Myocyte (in vitro differentiated cells): ENCODE measurements at places on chromosomes 13 and 19.

DNA sequence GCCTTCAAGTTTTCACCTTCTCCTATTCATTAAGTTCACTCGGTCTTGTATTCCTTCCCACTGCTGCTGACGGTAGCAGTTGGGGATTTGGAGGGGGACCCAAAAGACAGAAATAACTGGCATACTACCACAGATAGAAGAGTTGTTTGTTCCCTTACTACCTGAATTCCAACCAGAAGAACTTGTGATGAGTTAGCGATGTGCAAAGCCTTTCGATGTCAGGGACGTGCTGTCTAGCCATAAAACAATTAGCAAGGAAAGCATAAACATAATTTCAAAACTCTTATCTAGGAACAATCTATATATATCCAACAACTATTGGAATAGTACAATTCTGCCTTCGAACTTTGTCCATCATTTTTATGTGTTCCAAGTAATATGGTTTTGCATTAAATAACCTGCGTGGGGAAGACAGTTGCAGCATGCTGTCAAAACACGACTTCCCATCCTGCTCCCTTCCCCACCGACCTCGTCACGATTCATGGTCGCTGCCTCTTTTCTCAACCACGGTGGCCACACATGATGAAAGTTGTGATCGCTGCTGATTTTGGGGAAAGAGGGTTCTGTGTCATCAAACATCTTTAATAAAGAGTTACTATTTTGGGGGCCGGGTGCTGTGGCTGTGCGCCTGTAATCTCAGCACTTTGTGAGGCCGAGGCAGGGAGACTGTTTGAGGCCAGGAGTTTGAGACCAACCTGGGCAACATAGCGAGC, 3.8 kb upstream of the SLC7A9 start:
- no peak for DNase-seq

DNA sequence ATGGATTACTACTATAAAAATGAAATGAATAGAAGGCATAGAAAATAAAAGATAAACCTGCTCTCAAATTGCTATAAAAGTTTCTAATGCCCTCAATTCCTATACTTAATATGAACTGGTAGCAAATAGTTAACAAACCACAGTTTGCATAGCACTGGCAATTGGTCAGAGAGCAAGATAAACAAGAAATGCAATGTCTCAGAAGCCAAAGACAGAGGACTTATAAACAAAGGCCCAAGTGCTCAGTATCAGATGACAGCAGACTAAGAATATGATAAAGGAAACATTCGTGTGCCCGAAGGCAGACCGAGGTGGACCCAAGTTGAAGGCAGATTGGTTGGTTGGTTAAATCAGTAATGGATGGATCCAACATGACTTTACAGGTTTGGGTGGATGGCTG, 50.6 kb downstream of the IPO5 start:
- DNase-seq = peak; percentile 39

DNA sequence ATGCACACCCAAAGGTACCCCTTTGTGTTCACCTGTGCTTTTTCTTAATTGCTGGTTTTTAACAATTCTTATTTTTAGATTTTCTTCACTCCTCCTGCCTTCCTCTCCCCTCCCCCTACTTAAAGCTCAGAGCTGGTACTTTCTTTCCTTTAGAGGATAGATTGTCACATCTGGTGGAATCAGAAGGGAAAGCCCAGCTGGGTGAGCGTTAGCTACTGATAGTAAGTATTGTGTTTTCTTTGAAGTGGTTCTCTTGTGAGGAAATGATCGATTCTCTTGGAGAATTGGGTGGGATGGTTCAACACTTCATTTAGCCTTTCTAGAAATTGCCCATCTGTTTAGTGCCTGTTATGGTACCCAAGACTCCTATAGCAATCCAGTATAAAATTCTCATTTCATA, 84.8 kb downstream of the FLT1 start:
- DNase-seq = no peak

DNA sequence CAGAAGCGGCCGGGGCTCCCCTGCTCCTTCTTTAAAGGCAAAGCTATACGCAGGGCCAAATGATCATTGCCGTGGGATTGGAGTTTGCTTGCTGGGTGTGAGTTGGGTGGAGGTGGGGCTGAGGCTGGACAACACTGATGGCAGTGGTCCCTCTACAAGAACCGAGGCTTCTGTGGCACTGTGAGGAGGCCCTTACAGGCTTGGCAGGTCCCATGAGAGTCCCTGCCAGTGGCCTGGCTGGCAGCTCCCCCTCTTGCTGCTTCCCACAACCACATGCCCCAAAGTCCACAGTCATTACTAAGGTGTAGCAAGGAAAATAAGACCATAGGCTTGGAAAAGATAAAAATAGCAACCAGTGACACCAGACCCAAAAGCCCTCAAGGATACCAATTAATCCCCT, 98.4 kb downstream of the ANKRD10 start:
- DNase-seq = peak; percentile 79

DNA sequence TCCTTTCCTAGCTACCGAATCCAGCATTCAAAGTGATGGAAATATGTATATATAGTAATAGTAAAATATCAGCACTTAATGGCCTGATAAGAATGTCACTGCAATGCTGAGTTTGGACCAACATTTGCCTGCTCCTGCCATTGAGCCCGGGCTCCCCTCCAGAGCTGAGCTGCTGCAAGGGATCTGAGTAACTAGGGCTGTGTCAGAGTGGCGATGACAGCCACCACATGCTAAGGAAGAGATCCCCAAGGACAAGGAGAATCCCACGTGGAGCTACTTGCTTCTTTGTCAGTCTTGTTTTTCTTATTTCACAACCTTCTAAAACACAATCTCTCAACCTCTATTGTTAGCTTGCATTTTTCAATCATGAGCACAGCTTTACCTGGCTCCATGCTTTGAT, 19.5 kb upstream of the ALOX5AP start:
- DNase-seq = no peak

GRCh38 chr19:46132508-46133100, 8.1 kb upstream of the IGFL3 start:
- DNase-seq = peak; percentile 47

DNA sequence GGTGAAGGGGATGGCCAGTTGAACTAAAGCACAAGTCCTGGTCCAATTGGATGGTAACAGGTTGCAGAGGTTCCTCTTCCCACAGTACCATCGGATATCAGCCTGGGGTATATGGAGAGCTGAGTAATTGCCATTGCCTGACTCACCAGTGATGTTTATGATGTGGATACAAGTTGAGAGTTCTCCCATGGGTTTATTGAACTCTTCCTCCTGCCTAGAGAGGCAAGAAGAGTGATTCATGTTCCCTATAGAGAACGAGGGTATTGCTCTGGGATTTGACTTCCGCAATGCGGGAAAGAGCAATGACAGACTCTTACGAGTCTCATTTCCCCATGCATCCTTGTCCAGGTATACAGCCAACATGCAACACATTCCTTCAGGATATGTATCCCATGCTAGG, 111.3 kb upstream of the PCDH9 start:
- no peak for DNase-seq

DNA sequence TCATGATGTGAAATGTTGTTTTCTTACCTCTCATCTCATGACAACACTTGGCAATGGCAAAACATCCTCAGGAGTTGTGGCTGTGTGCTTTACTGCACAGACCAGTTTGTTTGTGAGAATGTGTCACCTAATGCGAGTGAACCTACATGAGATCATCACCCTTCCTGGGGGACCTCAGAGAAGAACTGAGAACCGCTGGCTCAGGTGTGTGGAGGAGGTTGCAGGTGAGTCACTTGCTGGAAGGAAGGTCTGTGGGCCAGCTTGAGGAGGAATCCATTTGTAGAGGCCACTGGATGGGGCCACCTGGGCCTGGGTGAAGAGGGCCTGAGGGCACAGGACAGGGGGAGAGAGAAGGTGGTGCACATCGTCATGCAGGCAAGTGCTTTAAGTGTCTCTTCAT, 3.0 kb upstream of the CEACAM1 start:
- no peak for DNase-seq

GRCh38 chr13:39016787-39017186, 21.1 kb downstream of the PROSER1 start:
- DNase-seq = peak; percentile 40

- no peak for DNase-seq
Observed at GRCh38 chr13:111638233-111638632, 317.8 kb downstream of the TEX29 start.

DNA sequence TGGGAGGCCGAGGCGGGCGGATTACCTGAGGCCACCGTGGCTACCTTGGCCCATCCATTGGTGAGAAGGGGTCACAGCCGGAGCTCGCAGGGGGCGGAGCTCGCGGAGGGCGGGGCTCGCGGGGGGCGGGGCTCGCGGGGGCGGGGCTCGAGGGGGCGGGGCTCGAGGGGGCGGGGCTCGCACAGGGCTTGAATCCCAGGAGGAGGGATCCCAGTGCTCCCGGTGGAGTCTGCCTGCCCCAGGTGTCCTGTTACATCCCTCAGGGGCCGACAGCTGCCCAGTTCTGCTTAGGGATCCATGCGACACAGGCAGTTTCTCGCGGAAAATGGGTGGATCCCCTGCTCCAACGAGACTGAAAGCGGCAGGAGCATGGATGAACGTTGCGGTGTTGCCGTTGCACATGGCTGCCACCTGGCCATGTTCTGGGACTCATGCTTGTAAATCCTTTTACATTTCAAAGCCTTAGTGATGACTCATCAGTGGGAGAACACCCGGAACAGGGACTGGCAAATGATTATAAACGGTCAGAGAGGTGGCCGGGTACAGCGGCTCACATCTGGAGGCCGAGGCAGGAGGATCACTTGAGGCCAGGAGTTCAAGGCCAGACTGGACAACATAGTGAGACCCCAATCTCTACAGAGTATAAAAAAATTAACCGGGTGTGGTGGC, 25.1 kb downstream of the TMPRSS9 start:
- DNase-seq = peak; percentile 76

DNA sequence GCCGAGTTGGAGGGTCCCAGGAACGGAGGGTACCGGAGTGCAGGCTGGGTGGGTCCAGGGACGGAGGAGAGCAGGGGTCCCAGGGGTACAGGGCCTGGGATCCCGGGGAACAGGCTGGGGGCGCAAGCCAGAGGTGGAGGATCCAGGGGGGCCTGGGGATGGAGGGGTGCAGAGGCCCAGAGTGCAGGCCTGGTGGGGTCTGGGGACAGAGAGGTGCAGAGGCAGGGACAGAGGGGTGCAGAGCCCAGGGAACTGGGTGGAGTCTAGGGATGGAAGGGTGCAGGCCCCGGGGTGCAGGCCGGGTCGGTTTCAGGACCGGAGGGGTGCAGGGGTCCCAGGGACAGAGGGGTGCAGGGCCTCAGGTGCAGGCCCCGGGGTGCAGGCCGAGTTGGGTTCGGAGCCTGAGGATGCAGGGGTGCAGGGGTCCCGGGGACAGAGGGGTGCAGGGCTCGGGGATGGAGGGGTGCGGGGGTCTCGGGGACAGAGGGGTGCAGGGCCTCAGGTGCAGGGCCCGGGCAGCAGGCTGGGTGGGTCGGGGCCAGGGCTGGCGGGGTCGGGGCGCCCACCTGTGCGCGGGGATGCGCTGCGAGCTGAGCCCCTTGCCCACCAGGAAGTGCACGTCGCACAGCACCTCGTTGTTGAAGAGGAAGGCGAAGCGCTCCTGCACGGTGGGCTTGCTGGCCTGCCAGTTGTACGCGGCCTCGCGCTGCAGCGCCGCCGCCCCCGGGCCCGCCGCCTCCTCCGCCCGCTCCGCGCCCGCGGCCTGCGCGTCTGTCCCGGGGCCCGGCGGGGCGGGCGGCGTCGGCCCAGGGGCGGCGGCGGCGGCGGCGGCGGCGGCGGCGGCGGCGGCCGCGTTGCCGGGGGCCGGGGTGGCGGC, 545 bp downstream of the BTBD2 start:
- no peak for DNase-seq

GRCh38 chr13:32093006-32093405, 61.4 kb downstream of the FRY start:
- no peak for DNase-seq

DNA sequence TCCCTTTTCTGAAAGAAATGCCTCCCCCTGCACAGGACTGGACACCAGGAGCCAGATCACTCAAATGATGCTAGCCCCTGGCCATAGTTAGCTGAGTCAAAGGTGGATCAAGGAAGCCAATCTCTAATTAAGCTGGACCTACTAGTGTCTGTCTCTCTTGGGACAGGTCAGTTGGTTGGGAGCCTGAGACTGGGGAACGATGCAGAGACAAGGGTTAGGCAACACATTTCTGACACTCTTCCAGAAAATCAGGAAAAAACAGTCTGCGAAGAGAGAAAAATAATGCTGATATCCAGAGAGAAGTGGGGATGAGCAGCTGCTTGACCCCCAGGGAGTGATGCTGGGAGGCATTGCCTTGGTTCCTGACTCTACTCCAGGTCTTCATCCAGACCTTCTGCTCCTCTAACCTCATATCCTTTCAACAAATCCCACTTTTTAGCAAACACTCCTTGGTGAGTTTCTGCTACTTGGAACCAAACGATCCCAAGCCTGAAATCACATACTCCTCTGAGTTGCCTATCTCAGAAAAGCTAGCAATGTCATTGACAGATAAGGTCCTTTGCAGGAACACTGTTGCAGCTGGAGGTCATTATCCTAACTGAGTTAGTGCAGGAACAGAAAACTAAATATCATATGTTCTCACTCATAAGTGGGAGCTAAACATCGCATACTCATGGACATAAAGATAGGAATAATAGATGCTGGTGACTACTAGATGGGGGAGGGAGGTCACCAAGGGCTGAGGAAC, 369.7 kb downstream of the COG6 start:
- no peak for DNase-seq

- DNase-seq = no peak
Observed at GRCh38 chr19:35077411-35078223, 36.1 kb downstream of the HPN start.

- no peak for DNase-seq
Observed at GRCh38 chr19:58183817-58184215, 955 bp downstream of the ZNF274 start.

GRCh38 chr19:49988433-49988832, 27.5 kb upstream of the SIGLEC11 start:
- no peak for DNase-seq

DNA sequence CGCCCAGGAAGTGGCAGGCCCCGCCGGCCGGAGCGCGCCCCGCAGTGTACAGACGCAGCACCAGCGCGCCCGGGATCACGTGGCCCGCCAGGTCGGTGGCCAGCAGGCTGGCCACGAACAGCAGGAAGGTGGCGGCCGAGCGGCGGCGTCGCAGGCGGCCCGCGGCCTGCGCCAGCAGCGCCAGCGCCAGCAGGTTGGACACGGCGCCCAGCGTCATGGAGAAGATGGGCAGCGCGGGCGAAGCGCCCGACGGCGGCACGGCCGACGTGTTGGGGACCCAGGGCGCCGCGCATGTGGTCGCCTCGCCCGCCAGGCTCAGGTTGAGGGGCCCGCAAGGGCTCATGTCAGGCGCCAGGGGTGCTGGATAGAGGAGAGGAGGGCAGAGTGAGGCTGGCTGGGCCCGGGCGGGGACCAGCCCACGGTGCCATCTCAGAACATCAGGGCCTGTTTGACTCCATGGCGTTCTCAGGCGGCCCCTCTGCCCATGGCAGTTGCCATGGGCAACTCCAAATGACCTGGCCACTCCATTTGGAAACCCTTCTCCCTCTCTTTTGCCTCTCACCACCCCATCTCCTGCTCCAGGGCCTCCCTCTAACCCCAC, 1.1 kb downstream of the PTGER1 start:
- no peak for DNase-seq

GRCh38 chr13:31121379-31122140, 40.1 kb downstream of the HSPH1 start:
- no peak for DNase-seq
